ENCODE measurements at places on chromosomes 7 and 10.

- no peak for DNase-seq
Measured at GRCh38 chr7:148718431-148718830, 19.7 kb downstream of the CUL1 start.

DNA sequence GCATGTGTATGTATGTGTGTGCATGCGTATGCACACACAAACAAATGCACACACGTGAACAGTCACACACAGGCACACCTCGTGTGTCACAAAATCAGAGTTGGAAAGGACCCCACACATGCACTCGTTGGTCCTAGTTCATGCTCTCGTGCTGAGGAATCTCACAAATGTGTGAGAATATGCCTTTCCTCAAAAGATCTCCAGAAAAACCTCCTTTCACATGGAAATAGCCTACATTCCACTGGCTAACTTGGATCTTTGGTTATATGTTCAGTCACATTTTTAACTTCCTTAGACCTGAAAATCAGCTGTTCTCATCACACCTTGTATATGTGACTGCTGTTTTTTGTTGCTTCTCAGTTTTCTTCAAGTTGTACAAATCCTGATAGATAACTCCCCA lies 256.7 kb downstream of the DPP6 start:
- no peak for DNase-seq

GRCh38 chr10:80409121-80409520 lies 770 bp downstream of the PRXL2A start:
- no peak for DNase-seq

GRCh38 chr7:122383934-122384333 lies 79.4 kb upstream of the FEZF1 start:
- no peak for DNase-seq

DNA sequence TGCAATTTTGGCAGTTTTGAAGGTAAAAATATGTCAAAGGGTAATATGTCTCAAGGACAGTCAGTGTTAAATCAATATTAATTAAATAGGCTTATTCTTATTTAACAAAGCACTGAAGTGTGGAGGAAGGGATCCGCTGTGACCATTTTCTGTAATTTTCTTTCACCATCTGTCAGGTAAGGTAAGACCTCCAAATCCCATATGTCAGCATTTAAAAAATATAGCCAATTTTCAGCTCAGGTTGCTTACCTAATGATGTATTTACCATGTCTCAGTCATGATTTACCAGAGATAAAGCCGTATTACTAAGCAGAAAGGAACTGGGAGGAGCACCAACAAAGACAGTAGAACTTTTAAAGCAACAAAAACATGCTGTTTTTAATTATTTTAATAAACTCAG lies 683.9 kb downstream of the CCSER2 start:
- no peak for DNase-seq

- DNase-seq: no peak
Measured at GRCh38 chr10:132095403-132096113, 29.8 kb downstream of the JAKMIP3 start.

DNA sequence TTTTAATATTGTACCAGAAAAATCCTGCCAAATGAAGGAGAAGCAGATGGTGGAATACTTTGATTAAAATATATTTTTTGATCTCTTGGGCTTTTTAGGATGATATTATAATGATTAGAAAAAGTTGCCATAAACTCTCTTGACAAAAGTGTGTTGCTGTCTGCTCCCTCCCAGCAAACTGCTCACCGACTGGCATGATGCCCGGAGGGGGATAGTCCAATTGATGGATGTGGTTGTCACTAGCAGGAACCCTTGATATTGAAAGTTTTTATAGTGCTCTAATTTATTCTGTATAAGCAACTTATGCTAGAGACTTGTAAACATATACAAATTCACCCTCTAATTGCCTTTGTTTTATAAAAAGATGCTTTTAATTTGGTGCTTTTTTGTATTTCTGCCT lies 114.0 kb downstream of the DNAH11 start:
- no peak for DNase-seq

DNA sequence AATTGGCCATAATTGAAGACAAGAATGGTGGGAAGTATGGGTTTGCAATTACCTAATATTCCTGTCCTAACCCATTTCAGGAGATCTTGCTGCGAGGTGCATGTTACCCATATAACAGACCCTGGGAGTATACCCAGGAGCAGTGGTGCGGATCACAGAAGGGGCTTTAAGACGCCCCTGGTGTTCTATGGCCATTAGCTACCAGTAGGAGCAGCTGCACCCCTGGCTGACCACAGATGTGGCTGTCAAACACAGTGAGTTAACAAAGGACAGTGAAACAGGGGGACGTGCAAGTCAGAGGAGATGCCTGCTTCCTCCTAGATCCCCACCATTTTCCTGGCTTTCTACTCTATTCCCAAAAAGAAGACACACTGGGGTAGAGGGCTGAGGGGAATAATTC lies 25.2 kb downstream of the AOC1 start:
- no peak for DNase-seq

GRCh38 chr7:34091321-34091917 lies 186.1 kb downstream of the BMPER start:
- peak; percentile 18 for DNase-seq

DNA sequence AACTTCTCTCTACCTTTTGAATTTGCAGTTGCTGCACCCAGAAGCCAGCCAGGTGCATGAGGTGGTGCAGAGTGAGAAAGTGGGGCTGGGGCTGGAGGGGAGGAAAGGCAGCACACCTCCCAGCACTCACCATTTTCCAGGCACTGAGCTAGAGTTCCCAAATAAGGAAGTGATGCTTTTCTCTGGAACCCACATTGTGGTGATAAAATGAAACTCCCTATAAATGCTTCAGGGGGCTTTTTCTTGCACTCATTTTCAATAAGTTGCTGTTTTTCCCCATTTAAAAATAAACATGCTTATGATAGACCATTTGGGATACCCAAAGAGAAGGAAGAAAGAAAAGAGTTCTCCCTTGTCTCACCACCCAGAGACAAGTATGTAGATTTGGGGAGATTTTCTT lies 42.8 kb upstream of the TNS3 start:
- no peak for DNase-seq

GRCh38 chr7:139909379-139910050 lies 80.5 kb downstream of the TBXAS1 start:
- no peak for DNase-seq

DNA sequence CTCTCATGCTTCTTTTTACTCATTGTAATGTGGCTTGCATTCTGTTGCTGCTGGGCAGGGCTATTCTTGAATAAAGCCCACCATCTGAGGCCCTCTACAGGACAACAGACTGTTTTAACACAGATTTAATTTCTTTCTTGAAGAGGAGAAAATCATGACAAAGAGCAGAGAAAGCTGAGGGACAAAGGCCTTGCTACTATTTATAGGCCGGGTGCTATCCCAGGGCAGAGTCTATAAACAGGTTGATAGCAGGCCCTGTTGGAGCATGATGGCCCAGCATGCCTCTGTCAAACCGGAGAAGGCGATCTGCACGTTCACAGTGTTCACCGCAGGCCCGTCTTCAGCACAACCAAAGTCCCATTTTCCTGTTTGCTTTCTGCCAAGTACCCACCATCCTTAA lies 3.0 kb downstream of the VIPR2 start:
- DNase-seq: no peak

DNA sequence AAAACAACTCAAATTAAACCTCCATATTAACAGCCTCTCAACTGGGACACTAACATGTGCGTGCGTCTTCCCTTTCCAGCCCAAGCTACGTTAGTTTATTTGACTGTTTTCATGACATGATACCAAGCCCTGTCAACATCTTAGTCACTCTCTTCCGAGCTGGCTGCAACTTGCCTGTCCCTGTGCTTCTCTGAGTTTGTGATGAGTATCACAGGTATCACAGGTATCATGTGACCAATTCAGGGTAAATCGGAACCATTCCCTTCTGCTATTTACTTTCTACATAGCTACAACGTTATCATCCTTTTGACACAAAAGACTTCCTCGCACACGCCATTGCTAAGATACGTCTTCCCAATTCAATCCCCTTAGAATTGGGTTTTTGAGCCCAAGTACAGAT lies 70.2 kb downstream of the CAV1 start:
- no peak for DNase-seq

GRCh38 chr7:54559401-54559800 lies 17.2 kb downstream of the VSTM2A start:
- DNase-seq: no peak

DNA sequence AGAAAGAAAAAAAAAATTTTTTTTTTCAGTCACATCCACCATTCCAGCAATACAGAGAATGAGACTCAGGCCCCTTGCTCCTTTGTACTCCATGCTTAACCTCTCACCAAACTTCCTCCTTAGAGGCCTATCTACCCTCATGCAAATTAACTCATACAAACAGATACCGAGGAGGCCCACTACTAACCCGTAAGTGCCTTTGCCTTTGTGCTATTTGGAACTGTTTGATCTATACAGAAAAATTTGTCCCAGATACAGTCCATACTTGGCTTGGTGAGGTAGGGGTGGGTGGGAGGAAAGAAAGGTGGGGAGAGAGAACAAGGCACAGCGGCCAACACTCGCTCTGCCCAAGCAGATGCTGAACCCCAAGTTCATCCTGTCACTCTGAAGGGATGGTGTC lies 87.8 kb upstream of the DUSP5 start:
- DNase-seq: no peak

- DNase-seq: no peak
Measured at GRCh38 chr10:87942884-87943527, 79.6 kb downstream of the PTEN start.

DNA sequence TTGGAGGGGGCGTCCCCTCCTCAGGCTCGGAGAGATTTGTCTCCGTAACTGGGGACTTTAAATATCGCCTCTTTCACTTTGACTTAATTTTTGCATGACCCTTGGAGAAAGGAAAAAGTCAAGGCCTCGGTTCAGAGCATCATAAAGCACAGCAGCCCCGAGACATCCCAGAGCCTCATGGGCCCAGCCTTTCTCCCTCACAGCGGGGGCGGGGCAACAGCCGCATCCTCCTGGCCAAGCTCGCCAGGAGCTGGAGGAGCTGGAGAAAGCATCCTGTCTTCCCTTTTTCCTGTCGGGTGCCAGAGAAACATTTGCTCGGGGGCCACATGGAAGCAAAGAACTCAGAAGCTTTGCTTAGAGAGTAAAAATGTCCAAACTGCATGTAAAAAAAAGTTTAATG lies 43.6 kb upstream of the DPYSL4 start:
- DNase-seq: no peak

DNA sequence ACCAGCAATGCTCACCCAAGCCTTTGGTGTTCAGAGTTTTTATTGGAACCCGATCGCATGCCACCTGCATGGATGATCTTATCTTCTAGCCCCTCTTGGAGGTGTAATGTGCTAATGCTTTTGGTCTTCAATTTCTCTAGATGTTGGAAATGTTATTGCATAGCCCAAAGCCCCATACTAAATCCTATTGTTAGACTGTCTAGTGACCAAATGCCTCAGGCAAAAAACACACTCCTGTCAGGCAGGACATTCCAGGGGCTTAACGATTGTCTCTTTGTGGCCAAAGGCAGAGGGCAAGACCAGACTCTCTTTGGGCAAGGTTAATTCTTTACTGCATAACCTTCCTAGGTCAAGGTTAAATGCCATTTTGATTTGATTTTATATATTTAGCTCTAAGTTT lies 187.9 kb downstream of the BMPER start:
- no peak for DNase-seq

GRCh38 chr7:45582868-45583277 lies 8.7 kb downstream of the ADCY1 start:
- DNase-seq: no peak

All from AG04450 (cell line).